RCC 7860 (cell line): ENCODE measurements at places on chromosomes 12 and 14.

GRCh38 chr14:32590157-32590556 lies 261.1 kb downstream of the AKAP6 start:
- DNase-seq = no peak

GRCh38 chr12:13631873-13632272 lies 349.5 kb downstream of the GRIN2B start:
- DNase-seq = no peak

DNA sequence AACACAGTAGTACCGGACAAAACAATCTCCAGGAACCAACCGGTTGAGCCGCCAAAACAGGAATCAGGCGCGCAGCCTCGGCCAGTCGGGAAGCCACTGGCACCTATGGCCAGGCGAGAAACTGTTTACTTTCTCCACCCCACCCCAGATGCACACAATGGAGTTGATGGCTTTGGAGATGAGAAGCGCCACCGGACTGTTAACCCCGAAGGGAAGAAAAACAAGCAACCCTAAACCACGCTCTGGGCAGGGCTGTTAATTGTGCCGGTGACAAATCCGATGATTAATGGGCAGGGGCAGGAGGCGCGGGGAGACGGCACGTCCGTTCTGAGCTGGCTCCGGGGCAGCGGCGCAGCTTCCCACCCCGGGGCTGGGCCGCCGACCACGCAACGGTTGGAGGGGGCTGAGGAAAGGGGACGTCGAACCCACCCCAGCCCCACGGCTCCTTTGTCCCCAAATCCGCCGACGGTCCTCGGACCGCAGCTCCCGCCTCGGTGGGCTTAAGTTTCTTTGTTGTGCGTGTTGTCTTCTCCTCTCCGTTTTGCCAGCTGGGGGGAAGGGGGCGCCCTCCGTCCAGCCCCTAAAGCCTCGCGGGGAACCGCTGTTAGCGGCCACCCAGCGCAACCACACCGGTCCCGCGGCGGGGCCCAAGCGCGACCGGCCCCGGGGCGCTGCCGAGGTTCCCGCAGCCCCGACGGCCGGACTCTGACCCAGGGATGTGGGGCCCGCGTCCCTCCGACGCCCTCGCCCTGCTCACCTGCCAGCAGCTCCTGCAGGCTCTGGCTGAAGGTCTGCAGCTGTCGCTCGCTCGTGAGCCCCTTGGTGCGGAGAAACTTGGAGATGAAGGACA lies 790 bp downstream of the BTG1 start:
- peak; percentile 37 for DNase-seq

DNA sequence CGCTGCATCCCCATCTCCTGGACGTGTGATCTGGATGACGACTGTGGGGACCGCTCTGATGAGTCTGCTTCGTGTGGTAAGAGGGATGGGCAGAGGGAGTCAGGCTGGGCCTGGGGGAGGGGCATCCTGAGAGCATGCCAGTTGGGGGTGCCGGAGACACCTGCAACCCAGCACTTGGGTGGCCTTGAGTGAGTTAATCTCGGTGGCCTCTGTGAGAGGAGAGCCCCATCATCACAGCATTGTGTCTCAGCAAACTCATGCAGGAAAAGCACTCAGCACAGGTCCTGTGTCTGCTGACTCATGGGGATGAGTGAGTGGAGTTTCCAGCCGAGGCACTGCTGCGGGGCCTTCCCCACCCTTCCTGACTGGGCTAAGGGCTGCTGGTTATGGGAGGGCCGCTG lies 19.6 kb upstream of the LRP1-AS start:
- DNase-seq = peak; percentile 57

GRCh38 chr12:29150462-29150861 lies 1.4 kb downstream of the FAR2 start:
- DNase-seq = no peak

GRCh38 chr14:39615352-39615751 lies 183.1 kb upstream of the FBXO33 start:
- no peak for DNase-seq

GRCh38 chr14:68178282-68178681 lies 358.7 kb downstream of the RAD51B start:
- DNase-seq = no peak

- DNase-seq = no peak
Measured at GRCh38 chr12:54840244-54840865, 14.0 kb upstream of the MUCL1 start.

DNA sequence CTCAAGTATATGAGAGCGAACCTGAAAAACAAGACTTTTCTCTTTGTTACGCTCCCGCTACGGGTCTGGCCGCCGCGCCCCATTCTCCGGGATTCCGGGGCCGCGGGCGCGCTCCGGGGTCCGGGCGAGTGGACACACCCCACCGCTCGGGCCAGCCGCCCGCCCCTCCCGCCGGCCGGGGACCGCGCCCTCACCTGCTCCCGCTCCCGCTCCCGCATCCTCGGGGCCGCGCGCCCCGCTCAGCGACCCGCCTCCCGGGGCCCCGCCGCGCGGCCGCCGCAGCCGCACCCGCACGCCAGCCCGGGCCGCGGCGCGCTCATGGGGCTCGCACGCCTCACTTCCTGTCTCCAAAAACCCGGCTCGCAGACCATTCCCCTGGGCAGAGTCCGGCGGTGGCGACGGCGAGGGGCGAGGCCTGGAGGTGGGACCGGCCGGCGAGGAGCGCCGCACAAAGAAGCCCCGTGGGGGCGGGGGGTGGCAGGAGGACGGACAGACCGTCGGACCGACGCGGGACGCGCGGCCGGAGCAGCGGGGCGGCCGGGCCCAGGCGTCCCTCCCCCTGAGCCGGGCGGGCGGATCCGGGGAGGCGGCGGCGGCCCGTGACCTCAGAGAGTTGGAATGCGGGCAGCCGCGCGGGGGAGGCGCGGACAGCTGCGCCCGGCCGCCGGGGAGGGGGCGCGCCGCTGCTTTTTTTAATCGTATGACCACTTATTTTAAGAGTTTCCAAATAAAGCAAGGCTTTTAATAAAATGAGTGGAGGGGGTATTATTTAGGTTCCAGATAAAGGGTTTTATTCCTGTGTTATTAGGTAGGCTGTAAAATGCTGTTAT lies at the start of gene PTPN21:
TSS of gene PTPN21 (minus strand) at position 551 of the 830 bp plus-strand sequence. CDS start 4,590 bp downstream, outside the sequence.
- DNase-seq = peak; percentile 36

DNA sequence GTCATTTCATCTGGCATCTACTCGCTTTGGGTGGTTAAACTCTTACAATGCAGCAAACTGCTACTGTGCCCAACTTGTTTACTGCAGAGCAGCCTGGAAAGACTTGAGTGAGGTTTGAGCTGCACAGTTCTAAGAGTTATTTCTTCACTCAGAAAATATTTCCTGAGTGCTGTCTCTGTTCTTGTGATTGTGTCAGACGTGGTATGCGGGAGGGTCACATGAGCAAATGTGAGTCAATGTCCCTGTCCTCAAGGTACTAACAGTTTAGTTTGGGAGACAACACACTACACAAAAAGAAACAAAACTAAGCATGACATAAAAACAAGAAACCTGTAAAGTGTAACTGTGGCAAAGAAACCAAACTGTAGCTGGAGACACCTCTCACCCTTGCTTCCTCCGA lies 32.4 kb downstream of the FLVCR2 start:
- DNase-seq = no peak
